PC-9 (cell line): ENCODE measurements at places on chromosomes 2 and 18. TPM values are rescaled to one million over a fixed set of nuclear protein-coding genes. Genes with fewer than 3 reads are reported as not detected.

- H3K27ac ChIP-seq, result no peak overlapping the region
- no peak overlapping the region for H3K4me3 ChIP-seq
- no peaks in the 10 kb centered on the region for H3K27me3 ChIP-seq
- H3K4me1 ChIP-seq, result no peaks in the 10 kb centered on the region
These were observed 41.5 kb upstream of the RPE start for GRCh38 chr2:209960676-209961630.

GRCh38 chr18:11808001-11808855, 43.0 kb upstream of the CHMP1B start:
- H3K4me3 ChIP-seq, result no peak overlapping the region
- H3K36me3 ChIP-seq, result no peaks in the 10 kb centered on the region
- DNase-seq, result peak; percentile 53
- H3K27ac ChIP-seq, result peak overlapping the region; percentile 79
- no peaks in the 10 kb centered on the region for H3K27me3 ChIP-seq

GKN2 gene
- total RNA-seq, result not detected in 2 replicates

DNA sequence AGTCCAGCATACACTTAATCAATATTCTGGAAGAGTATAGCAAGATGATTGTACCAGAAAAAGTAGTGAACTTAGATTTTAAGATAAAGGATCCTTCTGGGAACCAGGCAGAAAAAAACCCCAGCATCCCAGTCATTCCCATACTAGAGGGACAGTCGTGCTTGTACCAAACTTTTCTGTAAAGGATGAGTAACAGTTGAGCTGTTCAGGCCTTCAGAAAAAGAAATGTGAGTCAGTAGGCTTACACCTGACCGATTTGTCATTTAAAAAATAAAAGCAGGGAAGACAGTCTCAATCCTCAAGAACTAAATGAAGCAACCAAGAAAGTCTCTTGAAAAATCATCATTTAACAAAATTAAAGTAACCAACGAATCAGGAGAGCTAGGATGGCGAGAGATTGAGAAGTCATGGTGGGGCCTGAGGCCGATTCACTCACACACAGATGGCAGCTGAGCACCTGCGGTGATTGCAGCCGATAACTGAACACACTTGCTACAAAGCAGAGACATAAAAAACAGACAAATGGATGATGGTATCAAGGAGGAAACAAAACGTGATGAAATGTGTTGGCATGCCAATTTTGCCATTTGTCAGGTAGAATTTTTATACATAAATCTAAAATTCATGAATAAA, 170.0 kb upstream of the ALKAL2 start:
- DNase-seq, result peak; percentile 34
- no peak overlapping the region for H3K27ac ChIP-seq
- H3K4me1 ChIP-seq, result peaks cover 29% of the 10 kb centered on the region
- H3K36me3 ChIP-seq, result no peaks in the 10 kb centered on the region
- no peak overlapping the region for H3K4me3 ChIP-seq
- peaks cover 3% of the 10 kb centered on the region; the same call in 1 of the 2 replicates for H3K27me3 ChIP-seq

DNA sequence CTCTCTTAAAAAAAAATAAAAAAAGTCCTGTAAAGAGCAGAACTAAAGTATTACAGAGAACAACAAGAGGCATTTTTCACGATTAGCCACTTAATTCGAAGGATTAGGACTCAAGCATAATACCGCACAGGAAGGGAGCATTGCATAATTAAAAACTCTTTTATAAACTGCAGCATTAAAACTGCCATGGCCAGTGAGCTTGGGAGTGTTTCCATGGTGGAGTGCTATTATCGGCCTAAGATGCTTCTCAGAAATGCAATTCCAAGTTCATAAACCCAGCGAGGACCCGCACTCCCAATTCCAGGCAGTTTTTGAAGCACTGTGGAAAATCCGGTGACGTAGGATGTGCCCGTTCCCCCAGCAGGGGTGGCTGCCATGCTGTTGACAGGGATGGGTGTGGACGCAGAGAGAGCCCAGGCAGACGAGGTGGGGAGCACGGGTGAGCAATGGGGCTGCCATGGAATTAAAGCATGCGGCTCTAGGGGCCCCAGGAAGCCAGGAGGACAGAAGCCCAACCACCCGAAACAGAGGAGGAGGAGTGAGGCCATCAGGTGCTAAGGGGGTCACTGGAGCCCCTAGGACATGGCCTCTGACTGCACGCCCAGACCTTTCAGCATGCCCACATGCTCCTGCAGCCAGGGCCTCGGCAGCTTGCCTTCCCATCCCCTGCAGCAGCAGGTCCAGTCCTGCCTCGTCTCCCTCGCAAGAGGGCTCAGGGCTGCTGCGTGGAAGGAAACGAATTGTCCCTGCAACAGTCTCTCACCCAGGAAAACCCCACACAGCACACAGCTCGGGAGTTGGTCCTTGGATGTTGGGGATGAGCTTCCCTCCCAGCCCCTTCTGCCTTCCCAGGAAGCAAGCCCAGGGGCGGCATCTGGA, 233.4 kb downstream of the NDUFA10 start:
- DNase-seq, result no peak
- no peaks in the 10 kb centered on the region for H3K36me3 ChIP-seq
- no peaks in the 10 kb centered on the region for H3K4me1 ChIP-seq
- H3K27me3 ChIP-seq, result peaks cover 92% of the 10 kb centered on the region
- H3K27ac ChIP-seq, result no peak overlapping the region
- no peak overlapping the region for H3K4me3 ChIP-seq

DNA sequence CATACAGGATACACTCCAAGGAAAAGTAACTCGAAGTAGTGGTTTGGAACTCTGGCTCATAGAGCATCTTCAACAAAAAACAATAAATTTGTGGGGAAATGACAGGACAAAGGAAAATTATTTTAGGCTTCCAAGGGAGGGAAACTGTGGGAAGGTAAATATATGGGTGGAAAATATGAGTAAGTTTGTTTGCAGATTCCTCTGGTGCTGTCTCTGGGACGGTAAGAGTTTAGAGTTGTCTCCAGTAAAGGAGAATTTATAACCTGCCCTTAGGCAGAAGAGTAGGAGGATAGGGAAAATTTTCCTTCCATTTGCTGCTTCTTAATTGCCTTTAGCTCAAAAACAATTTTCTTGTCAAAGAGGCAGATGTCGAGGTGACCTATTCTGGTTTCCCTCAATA, 19.3 kb downstream of the HNMT start:
- no peaks in the 10 kb centered on the region for H3K27me3 ChIP-seq
- H3K4me3 ChIP-seq, result no peak overlapping the region
- H3K36me3 ChIP-seq, result no peaks in the 10 kb centered on the region
- H3K4me1 ChIP-seq, result no peaks in the 10 kb centered on the region

- no peak overlapping the region for H3K27ac ChIP-seq
- peaks cover 5% of the 10 kb centered on the region; the same call in 1 of the 2 replicates for H3K27me3 ChIP-seq
- no peak for DNase-seq
- H3K4me3 ChIP-seq, result no peak overlapping the region
- H3K4me1 ChIP-seq, result no peaks in the 10 kb centered on the region
These were observed 208.0 kb downstream of the C1D start for GRCh38 chr2:67854798-67855197.

DNA sequence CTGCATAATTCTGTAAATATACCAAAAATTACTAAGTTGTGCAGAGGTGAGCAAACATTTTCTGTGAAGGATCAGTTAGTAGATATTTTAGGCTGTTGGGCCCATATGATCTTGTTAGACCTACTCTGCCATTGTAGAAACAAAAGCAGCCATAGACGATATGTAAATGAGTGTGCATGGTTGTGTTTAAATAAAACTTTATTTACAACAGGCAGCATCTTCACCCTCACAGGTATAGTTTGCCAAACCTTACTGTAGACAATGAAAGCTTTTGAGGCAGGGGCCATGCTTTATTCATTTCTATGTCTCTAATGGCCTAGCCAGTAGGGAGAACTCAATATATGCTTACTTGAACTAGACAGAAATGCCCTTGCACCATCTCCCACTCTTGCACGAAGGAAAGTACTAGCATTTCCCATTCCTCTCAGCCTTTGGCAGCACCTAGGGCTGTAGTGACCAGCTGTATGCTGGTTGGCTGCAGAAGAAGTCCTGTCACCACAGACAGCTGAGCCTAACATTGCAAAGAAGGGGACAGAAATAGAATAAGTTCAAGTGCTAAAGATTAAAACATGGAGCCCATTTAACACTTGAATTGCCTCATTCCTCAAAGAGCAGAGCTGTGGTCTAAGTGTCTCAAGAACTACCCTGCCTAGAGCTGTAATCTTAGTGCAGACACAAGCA, 305.1 kb upstream of the MGAT5 start:
- no peak overlapping the region for H3K27ac ChIP-seq
- H3K4me1 ChIP-seq, result no peaks in the 10 kb centered on the region
- H3K4me3 ChIP-seq, result no peak overlapping the region
- H3K27me3 ChIP-seq, result 0 out of 2 replicates have a peak, but pooled peaks cover 2% of the 10 kb centered on the region
- no peaks in the 10 kb centered on the region for H3K36me3 ChIP-seq

- H3K36me3 ChIP-seq, result no peaks in the 10 kb centered on the region
- H3K27ac ChIP-seq, result no peak overlapping the region
- H3K4me1 ChIP-seq, result no peaks in the 10 kb centered on the region
- H3K27me3 ChIP-seq, result peaks cover 85% of the 10 kb centered on the region
These were observed 173.0 kb upstream of the REV1 start for GRCh38 chr2:99662761-99663341.

HOXD13 gene
- total RNA-seq, result not detected in 2 replicates

ALPG gene
- 0.76 and 1.2 TPM in 2 replicates for total RNA-seq

DNA sequence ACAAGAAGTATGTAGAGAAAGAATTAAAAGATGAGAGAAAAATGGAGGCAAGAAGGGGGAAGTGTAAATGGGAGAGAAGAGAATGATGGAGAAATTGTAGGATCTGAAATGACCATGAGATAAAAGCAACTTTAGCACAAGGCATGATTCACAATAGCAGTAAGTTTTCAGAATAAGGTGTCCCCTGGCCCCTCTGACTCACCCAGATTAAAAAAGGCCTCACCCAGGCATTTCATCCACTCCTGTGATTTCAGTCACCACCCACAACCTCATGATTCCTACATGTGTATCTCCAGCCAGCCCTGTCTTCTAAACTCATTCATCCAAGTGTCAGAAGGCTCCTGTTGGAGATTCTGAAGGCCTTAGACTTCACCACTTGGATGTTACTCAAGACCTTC, 56.6 kb downstream of the SP100 start:
- no peaks in the 10 kb centered on the region for H3K27me3 ChIP-seq
- H3K36me3 ChIP-seq, result no peaks in the 10 kb centered on the region
- DNase-seq, result peak; percentile 39
- H3K4me3 ChIP-seq, result no peak overlapping the region

- H3K27ac ChIP-seq, result no peak overlapping the region
- H3K27me3 ChIP-seq, result peaks cover 22% of the 10 kb centered on the region; the same call in 1 of the 2 replicates
- H3K4me1 ChIP-seq, result no peaks in the 10 kb centered on the region
- H3K4me3 ChIP-seq, result no peak overlapping the region
- DNase-seq, result no peak
- H3K36me3 ChIP-seq, result no peaks in the 10 kb centered on the region
These were observed 24.4 kb upstream of the RAB12 start for GRCh38 chr18:8584798-8585197.

ACOXL gene
- 9.1 and 10.7 TPM in 2 replicates for total RNA-seq

- H3K4me3 ChIP-seq, result peak within 1 kb of the TSS; percentile 82
- H3K36me3 ChIP-seq, result peaks cover 8% of the 10 kb centered on the region
- H3K27me3 ChIP-seq, result no peaks in the 10 kb centered on the region
- H3K27ac ChIP-seq, result peak within 1 kb of the TSS; percentile 74
- peak; percentile 73 for DNase-seq
These were observed at the start of the genes FASTKD2 and MDH1B for GRCh38 chr2:206765242-206766056. Gene FASTKD2 (plus strand): TSS chr2:206765606. CDS start chr2:206766694, 1,088 bp downstream. Gene MDH1B (minus strand): TSS chr2:206765328. CDS start chr2:206765271, 57 bp downstream.

DNA sequence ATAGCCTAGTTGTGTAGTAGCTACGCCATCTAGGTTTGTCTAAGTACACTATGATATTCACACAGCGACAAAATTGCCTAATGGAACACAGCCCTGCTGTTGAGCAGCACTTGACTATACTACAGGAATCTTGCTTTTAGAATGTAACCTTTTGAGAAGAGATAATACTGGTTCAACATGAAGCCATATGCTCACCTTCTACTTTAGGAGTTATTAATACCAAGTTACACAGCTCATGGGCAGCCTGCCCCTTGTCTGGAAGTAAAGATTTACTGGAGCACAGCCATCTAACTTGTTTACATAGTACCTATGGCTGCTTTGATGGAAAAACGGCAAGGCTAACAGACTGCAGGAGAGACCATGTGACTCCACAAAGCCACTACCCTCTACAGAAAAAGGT, 174.8 kb downstream of the DYM start:
- H3K36me3 ChIP-seq, result no peaks in the 10 kb centered on the region
- H3K27me3 ChIP-seq, result no peaks in the 10 kb centered on the region
- no peak overlapping the region for H3K27ac ChIP-seq
- no peak overlapping the region for H3K4me3 ChIP-seq
- no peak for DNase-seq
- no peaks in the 10 kb centered on the region for H3K4me1 ChIP-seq

- no peaks in the 10 kb centered on the region for H3K27me3 ChIP-seq
- peaks cover 18% of the 10 kb centered on the region for H3K4me1 ChIP-seq
- H3K36me3 ChIP-seq, result no peaks in the 10 kb centered on the region
- no peak overlapping the region for H3K4me3 ChIP-seq
These were observed 111.1 kb downstream of the ADCYAP1 start for GRCh38 chr18:1015777-1016176.

DNA sequence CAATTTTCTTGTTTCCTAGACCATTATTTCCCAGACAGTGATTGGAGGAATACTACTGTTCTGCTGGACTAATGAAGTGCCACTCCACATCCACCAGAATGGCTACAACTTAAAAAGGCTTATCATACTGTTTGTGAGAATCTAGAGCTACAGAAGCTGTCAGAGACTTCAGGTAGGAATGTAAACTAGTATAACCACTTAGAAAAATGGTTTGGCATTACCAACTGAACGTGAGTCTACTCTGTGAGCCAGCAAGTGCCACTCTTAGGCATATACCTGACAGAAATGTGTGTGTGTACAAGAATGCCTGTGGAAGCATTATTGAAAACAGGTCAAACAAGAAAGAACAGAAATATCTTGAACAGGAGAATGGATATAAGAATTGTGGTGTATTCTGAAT, 4.2 kb upstream of the SCN3A start:
- H3K36me3 ChIP-seq, result no peaks in the 10 kb centered on the region
- no peak for DNase-seq
- no peaks in the 10 kb centered on the region for H3K27me3 ChIP-seq
- no peak overlapping the region for H3K4me3 ChIP-seq

GRCh38 chr2:8502316-8502715, 179.5 kb upstream of the ID2 start:
- no peak overlapping the region for H3K27ac ChIP-seq
- DNase-seq, result no peak
- no peaks in the 10 kb centered on the region for H3K36me3 ChIP-seq
- H3K4me1 ChIP-seq, result no peaks in the 10 kb centered on the region
- H3K4me3 ChIP-seq, result no peak overlapping the region

DNA sequence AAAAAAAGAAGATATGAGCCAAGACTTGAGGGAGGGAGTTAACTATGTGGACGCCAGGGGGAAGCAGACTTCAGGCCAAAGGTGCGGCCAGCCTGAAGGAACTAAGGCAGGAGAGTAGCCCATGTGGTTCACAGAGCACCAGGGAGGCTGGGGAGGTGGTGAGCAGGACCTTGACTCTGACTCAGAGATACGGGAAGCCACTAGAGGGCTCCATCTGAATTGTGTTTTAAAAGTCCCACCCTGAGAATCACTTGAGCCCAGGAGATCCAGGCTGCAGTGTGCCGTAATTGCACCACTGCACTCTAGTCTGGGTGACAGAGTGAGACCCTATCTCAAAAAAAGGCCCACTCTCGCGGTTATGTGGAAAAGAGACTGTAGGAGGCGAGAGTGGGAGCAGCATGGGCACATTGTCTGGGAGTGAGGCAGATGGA, 12.3 kb downstream of the CEP192 start:
- H3K27ac ChIP-seq, result no peak overlapping the region
- H3K4me3 ChIP-seq, result no peak overlapping the region
- no peaks in the 10 kb centered on the region for H3K4me1 ChIP-seq
- H3K36me3 ChIP-seq, result peaks cover 9% of the 10 kb centered on the region
- no peaks in the 10 kb centered on the region for H3K27me3 ChIP-seq

GRCh38 chr2:19751631-19752030, 150.2 kb downstream of the TTC32 start:
- H3K4me3 ChIP-seq, result no peak overlapping the region
- H3K4me1 ChIP-seq, result no peaks in the 10 kb centered on the region
- H3K36me3 ChIP-seq, result no peaks in the 10 kb centered on the region
- no peak overlapping the region for H3K27ac ChIP-seq
